ENCODE measurements at places on chromosomes 3 and 15. TPM values are rescaled to one million over a fixed set of nuclear protein-coding genes. Genes with fewer than 3 reads are reported as not detected.

DNA sequence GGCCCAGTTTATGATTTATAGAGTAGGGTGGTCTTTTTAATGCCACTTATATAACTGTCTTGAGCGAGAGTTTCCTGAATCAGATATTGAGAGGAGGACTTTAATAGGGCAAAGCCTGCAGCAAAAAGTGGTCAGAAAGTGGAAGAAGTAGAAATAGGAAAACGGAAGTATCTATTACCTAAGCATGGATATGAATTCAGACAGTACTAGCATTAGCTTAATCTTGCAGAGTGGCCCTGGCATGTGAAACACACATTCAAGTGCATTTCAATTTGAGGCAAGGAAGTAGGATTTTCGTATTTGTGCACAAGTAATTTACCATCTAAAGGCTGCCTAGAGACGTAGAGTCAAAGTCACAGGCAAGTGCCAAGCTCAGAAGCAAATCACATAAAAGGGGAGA is 622.3 kb downstream of the DIPK2A start:
- no peak overlapping the region for H3K27ac ChIP-seq
- DNase-seq = no peak
- no peaks in the 10 kb centered on the region for H3K4me1 ChIP-seq
- no peaks in the 10 kb centered on the region for H3K27me3 ChIP-seq
- no peaks in the 10 kb centered on the region for H3K36me3 ChIP-seq

DNA sequence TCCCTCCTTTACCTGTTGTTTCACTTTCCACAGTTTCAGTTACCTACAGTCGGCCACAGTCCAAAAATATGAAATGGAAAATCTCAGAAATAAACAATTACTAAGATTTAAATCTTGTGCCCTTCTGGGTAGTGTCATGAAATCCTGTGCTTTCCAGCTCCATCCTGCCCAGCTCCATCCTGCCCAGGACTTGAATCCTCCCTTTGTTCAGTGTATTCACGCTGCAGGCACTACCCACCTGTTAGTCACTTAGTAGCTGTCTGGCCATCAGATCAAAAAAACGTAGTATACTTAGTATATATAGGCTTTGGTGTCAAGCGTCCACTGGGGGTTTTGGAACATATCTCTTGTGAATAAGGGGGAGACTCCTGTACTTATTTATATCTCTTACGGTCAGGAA is 329.0 kb upstream of the SEMA6D start:
- H3K27ac ChIP-seq = no peak overlapping the region
- no peak for DNase-seq
- H3K27me3 ChIP-seq = no peaks in the 10 kb centered on the region
- no peaks in the 10 kb centered on the region for H3K36me3 ChIP-seq

GRCh38 chr15:94383041-94383440 is 151.7 kb downstream of the MCTP2 start:
- peaks cover 43% of the 10 kb centered on the region for H3K36me3 ChIP-seq
- H3K4me1 ChIP-seq = peaks cover 38% of the 10 kb centered on the region
- H3K27me3 ChIP-seq = no peaks in the 10 kb centered on the region
- no peak for DNase-seq

The SLC2A2 gene
- not detected for total RNA-seq

The TAMM41 gene
- 42.0 TPM for total RNA-seq

Measured in naive thymus-derived CD8-positive, alpha-beta T cell (primary cell).